NCI-H748 treated with DMSO at 0.1 percent for 48 hours (cell line): ENCODE measurements at places on chromosomes 5 and 9.

DNA sequence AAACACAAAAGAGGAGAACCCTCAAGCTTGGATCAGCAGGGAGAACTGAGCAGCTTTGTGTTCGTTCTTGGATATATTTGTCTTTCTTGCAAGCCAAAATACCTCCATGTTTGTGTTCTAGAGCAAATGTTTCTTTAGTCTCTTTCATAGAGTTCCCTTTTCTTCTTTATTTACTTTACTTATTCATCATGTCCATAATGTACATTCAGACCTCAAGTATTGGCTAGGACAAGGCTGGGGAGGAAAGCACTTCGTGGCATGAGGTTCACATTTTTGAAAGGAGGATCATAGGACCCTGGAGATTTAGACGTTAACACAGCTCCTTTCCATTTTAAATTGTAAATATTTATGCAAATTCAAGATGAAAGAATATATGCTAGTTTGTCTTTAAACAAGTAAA is 590.2 kb upstream of the MEF2C start:
- DNase-seq: no peak

DNA sequence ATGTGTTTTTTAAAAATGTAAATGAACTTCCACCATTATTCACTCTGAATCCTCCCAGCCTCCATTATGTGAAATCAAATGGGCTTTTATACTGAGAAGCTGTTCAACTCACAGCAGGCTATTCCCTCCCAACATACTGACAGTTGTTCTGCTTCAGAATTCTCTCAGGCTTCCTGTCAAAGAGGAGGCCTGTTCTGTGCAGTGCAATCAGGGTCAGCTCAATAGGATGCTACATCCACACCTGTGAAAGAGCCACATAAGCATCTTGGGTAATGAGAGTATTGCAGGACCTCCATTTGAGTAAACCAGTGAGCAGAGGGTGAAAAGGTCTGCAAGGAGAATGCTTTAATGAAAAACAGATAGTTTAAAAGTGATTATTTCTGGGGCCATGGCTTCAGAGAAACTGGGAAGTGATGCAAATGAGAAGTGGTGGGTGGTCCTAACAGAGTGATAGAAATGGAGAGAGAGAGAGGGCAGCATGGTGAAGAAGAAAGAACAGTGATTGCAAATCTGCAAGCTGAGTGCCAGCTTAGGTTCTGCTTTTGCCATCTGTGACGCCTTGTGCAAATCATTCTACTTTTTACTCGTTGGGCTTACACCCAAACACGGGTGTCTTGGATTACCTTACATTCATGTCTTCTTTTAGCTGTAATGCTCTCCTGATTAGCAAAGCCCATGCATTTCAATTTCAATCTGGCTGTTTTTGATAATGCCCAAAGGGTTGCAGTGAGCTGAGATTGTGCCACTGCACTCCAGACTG is 202.5 kb upstream of the NMUR2 start:
- DNase-seq: no peak

GRCh38 chr5:21776466-21776865 is 1076.7 kb downstream of the CDH12 start:
- DNase-seq: no peak

GRCh38 chr9:131078427-131079366 is 17.6 kb upstream of the AIF1L start:
- no peak for DNase-seq

DNA sequence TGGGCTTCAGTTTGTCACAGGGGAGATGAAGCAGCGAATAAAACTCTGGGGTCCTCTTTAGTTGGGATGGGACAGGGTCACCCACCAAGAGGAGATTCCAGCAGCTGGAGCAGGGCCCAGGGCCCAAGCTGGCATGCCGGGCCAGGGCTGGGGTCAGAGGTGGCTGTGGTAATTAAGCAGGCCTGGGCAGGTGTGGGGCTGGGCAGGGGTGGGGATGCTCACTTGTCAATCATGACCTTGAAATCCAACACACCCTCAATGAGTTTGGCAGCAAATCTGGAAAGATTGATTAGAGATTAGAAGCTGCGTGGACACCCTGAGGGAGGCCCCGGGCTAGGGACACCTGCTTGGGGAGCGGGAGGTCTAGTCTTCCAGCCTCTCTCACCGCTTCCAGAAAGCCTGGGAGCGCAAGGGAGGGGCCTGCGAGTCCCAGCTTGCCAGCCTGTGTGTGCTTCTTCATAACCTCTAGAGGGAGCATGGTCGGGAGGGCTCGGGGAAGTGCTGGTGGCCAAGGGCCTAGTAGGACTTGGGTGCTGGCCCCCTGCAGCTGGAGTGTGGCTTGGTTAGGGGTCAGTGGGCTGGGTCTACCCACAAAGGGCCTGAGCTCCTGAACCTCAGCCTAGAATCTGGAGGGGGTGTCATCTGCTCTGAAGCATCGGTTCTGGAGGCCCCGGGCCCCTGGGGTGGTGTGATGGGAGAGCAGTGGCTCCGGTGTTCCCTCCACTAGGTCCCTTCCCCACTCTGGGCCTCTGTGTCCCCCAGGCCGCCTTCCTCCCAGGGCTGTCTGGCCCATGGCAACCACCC is 7.6 kb downstream of the CRAT start:
- DNase-seq: peak; percentile 25

DNA sequence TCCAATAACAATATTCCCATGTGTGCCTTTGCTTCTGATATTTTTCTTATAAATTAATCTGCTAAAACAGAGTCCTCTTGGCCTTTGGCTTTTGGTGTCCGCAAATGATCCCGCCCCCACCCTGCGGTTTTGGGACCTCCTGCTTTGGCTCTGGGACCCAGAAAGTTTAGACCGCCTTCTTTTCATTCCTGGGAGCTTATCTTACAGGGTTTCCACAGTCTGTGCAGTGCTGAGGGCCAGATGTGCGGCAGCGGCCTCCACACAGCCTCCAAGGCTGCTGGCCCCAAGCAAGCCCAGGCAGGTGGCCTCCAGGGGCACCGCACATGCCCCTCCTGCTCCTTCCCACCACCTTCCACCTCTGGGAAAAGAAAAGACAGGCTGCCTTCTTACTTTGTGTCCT is 191.5 kb downstream of the ERCC6L2 start:
- DNase-seq: no peak

DNA sequence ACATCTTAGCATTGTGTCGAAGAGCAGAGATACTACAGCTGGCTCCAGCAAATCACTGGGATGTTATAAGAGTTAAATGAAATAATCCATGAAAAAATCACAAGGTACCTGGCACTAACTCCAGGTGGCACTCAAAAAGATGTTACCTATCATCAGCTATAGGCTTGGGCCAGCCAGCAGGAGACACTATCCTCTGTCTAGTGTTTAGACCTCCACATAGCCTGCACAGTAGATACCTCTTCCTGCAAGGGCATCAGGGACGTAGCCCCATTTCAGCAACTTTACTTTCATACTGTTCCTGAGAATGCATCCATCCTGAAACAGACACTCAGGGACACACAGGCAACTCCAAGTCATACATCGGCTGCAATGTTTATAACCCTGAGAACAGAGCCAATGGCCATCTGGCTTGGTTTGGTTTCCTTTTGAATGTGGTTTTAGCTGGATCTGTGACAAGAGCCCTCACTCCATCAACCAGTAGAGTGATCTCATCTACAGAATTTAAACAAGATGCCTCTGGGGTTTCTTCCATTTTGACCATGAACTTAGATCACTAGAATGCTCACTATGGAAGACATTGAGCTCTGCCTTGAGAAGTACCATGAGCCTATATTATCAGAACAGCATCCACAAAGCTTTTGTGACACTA is 69.9 kb downstream of the TLE1 start:
- no peak for DNase-seq

DNA sequence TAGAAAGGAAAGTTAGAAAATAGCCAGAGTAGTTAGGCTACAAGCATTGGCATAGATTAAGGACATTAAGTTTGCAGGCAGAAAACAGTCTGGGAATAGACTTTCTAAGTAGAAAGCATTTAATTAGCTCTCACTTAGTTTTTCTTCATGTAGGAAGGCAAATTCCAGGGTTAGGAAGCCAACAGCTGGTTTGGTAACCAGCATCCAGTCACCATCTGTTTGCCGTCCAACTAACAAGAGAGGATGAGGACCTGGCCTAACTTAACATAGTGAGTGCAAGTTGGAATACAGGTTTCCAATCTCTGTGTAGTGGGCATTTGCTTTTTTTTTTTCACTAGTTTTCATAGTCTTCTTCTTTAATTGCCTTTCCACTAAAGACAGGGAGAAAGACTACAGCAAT is 121.7 kb upstream of the NR3C1 start:
- no peak for DNase-seq

DNA sequence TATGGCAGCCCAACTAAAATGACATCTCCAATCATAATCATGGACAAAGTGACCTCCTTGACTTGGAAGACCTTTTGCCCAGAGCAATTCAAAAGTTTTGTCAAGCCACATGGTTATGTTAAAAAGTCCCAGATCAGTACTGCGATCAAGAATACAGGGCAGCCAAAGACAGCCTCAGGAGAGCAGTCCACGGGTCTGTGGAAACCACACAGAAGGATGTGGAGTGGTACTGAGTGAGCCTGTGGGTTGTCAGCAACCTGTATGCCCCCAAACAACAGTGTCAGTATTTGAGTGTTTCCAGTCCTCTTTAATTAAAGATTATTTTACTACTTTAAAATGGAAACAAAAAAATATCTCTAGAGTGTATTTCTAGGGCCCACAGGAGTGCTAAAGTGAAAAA is 345.4 kb upstream of the EFNA5 start:
- DNase-seq: no peak

DNA sequence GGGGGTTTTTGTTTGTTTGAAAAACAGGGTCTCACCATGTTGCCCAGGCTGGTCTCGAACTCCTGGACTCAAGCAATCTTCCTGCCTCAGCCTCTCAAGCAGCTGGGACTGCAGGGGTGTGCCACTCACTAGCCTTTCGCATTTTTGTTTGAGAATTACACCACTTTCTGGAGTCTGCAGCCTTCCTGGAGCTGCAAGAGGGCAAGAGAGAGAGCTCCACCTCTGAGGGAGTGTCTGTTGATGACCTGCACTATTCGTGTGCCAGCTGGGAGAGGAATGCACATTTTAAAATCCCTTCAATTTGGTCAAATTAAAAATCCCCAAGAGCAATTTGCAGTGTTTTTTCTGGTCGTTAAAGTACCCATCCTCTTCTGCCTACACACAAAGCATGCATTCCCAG is 5.0 kb upstream of the CKMT2 start:
- DNase-seq: no peak

- DNase-seq: no peak
Observed at GRCh38 chr5:149754172-149754880, 24.2 kb downstream of the PPARGC1B start.

GRCh38 chr9:17630531-17630949 is 51.7 kb downstream of the SH3GL2 start:
- no peak for DNase-seq

GRCh38 chr9:89881431-89881830 is 276.6 kb downstream of the GADD45G start:
- no peak for DNase-seq

DNA sequence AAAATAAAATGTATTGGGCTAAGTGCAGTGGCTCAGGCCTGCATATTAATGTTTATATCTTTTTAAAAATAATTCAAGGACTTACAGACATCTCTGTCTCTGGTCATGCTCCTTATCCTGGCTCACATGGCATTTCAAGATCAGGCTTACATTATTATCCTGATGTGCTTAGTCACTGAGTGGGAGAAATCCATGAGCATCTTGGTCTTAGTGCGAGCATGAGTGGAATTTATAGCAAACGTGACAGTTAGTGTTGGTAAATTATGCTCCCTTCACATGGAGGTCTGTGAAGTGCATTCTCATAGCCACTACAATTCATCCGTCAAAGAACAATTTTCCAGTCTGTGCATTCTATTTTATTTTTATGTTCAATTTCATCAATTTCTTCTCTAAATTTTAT is 237.8 kb upstream of the EDIL3 start:
- no peak for DNase-seq

- DNase-seq: no peak
Observed at GRCh38 chr9:129273136-129273895, 95.3 kb upstream of the IER5L start.
